ENCODE measurements at places on chromosomes 1 and 21.

GRCh38 chr1:183231545-183231944 is 45.5 kb downstream of the LAMC2 start:
- DNase-seq = no peak

- no peak for DNase-seq
These were observed 44.4 kb downstream of the SH3GLB1 start for GRCh38 chr1:86748622-86749373.

- DNase-seq = no peak
These were observed 41.7 kb downstream of the KCNAB2 start for GRCh38 chr1:6087377-6087772.

DNA sequence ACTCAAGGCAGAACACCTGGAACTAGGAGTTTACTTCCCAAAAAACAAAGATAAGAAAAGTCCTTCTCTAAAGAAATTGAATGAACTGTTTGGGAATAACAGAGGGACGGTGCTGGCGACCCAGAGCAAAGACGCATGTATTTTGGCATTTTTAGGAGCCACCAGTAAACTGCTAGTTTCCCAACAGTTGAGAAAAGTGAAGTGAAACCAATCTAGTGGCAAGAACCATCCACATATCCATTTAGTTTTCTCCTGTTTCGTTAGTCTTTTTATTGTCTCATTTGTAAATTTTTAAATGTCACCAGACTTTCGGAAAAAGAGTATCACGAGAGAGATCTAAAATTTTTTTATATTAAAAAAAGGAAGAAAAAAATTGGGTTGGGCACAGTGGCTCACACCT is 30.2 kb downstream of the ODF2L start:
- no peak for DNase-seq

DNA sequence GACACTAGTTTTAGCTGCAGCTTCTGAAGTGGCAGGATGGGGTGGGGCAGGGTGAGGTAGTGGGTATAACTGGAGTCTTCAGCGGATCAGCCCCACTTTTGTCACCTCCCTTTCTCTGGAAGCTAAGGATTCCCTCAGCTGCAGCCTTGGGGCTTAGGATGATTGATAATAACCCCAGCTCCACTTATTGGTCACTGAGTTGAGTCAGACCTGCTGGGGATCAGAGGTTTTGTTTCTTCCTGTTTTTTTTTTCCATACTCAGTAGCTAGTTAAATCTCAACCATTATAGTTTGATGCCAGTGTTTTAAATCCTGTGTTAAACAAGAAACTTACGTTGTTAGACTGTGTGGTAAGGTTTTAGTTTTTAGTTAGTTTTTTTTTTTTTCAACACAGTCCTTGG is 57.2 kb downstream of the LAMC1 start:
- DNase-seq = no peak
